Uterus (tissue), 4 donors: ENCODE measurements at places on chromosomes 12 and 14. TPM values are rescaled to one million over a fixed set of nuclear protein-coding genes. Genes with fewer than 3 reads are reported as not detected.

DNA sequence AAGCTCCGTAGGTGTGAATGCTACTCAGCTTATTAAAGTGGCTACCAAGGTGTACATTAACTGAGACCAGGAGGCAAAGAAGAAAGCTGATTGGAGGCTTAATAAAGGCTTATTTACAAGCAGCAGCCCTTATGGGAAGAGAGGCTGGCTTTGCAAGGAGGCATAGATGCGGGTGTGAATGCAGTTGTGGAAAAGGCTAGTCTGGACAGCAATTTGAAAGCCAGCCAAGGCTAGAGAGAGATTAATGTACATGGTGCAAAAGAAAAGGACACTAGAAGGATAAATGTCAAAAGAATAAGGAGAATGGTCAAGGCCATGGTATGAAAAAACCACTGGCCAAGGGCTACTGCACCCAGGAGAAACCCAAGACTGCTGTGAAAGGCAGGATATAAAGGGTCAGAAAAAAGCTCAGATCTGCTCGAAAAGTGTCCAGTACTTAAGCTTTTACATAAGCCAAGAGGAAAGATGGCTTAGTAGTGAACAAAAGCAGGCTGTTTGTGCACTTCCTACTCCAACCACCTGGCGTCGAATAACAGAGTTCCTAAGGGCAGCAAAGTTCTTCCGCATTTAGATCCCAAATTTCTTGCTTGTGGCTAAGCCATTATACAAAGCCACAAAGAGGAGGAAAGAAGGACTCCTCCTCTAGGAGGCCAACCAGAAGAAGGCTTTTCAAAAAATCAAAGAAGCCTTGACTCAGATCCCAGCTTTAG, 24.0 kb downstream of the KLRK1 start:
- H3K27ac ChIP-seq = peak overlapping the region; percentile 98
- H3K4me3 ChIP-seq = no peak overlapping the region
- DNase-seq = no peak
- H3K4me1 ChIP-seq = peaks cover 8% of the 10 kb centered on the region
- H3K27me3 ChIP-seq = no peaks in the 10 kb centered on the region

GRCh38 chr12:14591719-14592118, 24.0 kb upstream of the PLBD1 start:
- no peak overlapping the region for H3K27ac ChIP-seq
- H3K36me3 ChIP-seq = no peaks in the 10 kb centered on the region
- no peaks in the 10 kb centered on the region for H3K4me1 ChIP-seq
- H3K4me3 ChIP-seq = no peak overlapping the region

DNA sequence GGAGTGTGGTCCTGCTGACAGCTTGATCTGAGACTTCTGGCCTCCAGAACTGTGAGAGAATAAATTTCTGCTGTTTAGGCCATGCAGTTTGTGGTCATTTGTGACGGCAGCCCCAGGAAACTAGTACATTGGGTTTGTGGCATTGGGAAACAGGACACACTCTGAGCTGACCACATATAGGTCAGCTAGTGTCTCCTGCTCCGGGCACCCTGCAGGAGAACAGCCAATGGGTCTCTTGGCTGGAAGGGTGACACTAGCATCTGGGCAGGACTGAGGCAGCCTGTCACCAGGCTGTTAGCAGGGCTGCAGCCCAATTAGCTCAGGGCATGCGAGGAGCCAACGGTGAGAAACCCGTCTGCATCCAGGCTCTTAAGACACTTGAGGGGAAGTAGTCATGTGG, 83.2 kb downstream of the PITPNM2 start:
- H3K27ac ChIP-seq = no peak overlapping the region
- H3K4me3 ChIP-seq = no peak overlapping the region
- H3K4me1 ChIP-seq = peaks cover 16% of the 10 kb centered on the region
- H3K27me3 ChIP-seq = no peaks in the 10 kb centered on the region

DNA sequence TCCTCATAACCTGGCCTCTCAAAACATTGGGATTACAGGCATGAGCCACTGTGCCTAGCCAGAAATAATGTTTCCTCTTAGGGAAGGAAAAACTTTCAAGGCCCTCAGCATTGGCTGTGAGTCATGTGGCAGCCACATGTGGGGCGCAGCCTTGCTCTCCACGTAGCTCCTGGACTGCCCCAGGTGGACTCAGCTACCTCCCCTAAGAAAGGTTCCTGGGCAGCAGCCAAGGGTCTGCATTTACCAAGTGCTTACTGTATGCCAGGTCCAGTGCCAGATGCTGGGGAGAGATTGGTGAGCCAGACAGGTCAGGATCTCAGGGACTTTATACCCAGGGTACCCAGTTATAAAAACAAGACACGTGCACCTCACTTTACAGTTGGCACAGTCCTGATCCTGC, 3.7 kb upstream of the TRPV4 start:
- H3K4me3 ChIP-seq = no peak overlapping the region
- no peaks in the 10 kb centered on the region for H3K36me3 ChIP-seq
- no peak overlapping the region for H3K27ac ChIP-seq
- no peaks in the 10 kb centered on the region for H3K4me1 ChIP-seq

DNA sequence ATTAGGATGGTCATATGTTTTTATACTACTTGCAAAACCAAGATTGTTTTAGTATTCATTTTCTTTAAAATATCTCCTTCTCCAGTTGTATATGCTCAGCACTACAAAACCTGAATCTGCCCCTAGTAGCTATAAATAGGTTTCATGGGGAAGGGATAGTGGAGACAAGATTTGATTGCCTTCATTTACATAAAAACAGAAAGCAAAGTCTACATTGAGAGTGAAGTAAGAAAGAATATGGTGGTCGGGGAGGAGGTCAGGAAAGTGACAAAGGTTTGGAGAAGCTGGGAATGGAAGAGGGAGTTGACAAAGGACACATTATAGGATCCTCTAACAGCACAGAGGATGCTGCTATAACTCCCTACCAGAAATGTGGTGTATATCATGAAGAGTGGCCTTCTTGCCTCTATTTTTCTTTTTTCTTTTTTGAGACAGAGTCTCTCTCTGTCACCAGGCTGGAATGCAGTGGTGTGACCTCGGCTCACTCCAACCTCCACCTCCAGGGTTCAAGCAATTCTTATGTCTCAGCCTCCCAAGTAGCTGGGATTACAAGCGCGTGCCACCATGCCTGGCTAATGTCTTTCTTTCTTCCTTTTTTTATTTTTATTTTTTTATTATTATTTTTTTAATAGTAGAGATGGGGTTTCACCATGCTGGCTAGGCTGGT, 6.6 kb upstream of the LRP6 start:
- no peak for DNase-seq
- no peaks in the 10 kb centered on the region for H3K4me1 ChIP-seq

DNA sequence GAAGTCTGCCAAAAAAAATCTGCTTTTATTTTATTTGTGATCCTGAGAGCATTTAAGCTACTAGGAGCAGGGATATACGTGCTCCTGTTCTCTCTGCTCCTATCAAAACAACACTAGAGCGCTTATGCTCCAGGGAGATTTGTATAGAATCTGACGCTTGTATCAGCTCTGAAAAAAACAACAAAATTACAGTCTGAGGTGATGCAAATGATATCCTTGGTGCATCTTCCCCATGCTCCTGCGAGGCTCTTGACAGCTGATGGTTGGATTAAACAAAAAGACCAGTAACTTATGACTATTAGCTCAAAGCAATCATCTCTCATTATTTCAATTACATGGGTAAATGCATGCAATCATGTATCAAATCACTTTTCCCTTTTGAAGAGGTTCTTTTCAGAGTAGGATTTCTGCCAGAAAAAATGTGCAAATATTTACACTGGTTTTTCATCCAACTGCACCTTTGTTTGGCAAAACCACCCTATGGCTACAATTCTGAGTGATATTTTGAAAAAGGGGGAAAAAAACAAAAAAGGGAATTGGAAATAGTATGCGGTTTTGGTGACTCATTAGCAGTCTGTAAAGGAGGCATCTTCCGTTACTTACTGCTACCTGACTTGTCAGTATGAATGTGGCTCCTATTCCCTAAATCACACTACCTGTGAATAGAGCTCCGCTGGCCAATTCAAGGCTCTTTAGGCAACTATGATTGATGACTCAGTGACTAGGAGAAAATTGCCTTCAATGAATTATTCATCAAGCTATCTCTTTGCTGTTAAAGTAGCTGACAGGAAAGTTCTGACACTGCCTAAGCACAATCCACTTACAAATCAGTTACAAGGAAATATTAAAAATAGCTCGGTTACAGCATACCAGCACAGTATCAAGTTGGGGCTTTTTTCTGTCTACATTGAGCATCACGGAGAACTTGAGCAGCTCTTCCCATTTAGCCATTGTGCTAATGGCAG, 450.0 kb downstream of the FOXG1 start:
- no peaks in the 10 kb centered on the region for H3K4me1 ChIP-seq
- peaks cover 5% of the 10 kb centered on the region for H3K27me3 ChIP-seq
- no peak overlapping the region for H3K27ac ChIP-seq
- no peaks in the 10 kb centered on the region for H3K36me3 ChIP-seq
- DNase-seq = no peak

DNA sequence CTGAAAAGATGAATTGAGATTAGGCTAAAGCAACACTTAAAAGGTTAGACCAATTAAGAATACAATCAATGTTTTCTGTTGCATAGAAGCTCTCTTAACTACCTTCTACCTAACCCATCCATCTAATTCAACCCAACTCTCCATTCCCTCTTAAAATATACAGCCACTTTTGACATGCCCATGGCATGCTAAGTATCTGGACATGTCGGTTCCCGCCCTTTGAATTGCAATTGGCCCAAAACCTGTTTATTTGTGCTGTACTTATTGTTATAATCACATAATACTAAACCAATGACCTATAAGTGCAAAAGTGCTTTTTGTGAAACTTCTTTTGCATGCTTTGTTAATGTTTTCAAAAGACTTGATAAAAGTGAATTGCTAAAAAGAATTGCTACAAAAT, 37.6 kb upstream of the APPL2 start:
- no peaks in the 10 kb centered on the region for H3K27me3 ChIP-seq
- H3K4me1 ChIP-seq = no peaks in the 10 kb centered on the region
- no peak for DNase-seq
- no peak overlapping the region for H3K4me3 ChIP-seq
- H3K36me3 ChIP-seq = no peaks in the 10 kb centered on the region

DNA sequence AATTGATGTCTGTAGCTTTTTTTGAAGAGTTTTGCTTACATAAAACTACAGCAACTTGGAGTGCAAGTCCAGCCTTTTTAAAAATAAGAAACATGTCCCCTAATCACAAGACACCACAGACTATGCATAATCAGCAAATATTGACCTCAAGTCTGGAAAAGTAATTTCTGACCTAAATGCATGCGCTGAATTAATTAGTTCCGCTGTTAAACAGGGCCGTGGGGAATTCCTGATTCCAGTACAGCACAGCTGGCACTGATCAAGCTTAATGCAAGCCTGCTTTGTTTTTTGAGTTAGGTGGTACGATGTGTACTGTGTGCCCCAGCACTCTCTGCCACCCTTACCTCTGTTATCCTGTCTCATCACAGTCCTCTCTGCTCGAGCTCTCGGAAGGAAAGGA, 9.2 kb downstream of the MLH3 start:
- H3K4me3 ChIP-seq = no peak overlapping the region
- H3K27ac ChIP-seq = no peak overlapping the region
- no peaks in the 10 kb centered on the region for H3K36me3 ChIP-seq
- DNase-seq = no peak
- no peaks in the 10 kb centered on the region for H3K27me3 ChIP-seq

- H3K36me3 ChIP-seq = no peaks in the 10 kb centered on the region
- H3K4me1 ChIP-seq = no peaks in the 10 kb centered on the region
- DNase-seq = peak; percentile 76
- no peak overlapping the region for H3K4me3 ChIP-seq
- no peaks in the 10 kb centered on the region for H3K27me3 ChIP-seq
Measured at GRCh38 chr14:94342334-94342934, 19.3 kb upstream of the SERPINA6 start.

DNA sequence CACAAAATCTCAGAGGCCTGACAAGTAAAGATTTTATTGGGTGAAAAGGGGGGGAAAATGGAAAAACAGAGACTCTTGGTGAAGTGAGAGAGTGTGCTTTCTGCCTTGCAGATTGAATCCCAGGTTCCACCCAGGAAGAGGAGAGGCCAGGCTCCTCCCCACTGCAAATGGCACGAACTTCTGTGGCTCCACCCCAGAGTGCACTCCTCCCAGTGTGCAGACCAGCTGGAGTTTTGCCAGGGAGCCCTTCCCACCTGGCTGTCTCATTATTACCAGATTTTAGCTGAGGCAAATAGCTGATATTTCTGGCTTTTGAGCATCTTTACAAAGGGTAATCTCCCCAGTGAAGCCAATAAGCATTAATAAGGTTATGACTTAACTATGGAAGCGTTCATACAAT, 51.9 kb downstream of the TESPA1 start:
- no peak overlapping the region for H3K27ac ChIP-seq
- no peak for DNase-seq
- no peaks in the 10 kb centered on the region for H3K4me1 ChIP-seq
- H3K36me3 ChIP-seq = no peaks in the 10 kb centered on the region
- no peak overlapping the region for H3K4me3 ChIP-seq
- H3K27me3 ChIP-seq = no peaks in the 10 kb centered on the region

DNA sequence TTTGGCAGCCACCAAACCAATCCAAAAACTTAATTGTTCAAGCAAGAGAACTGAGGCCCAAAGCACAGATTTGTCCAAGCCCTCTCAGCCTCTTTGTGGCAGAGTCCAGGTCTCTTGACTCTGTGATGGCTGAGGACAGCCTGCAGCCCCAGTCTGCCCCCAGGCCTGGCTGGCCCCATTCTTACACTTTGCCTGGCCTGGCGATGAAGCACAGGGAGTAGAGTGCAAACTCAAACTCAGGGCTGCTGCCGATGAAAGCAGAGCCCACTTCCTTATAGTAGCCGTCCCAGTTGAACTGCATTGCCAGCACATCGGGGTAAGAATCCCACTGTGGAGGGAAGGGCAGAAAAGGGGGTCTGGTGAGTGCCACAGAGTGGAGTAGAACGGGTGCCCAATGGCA, 5.6 kb upstream of the RPAP3 start:
- no peak overlapping the region for H3K4me3 ChIP-seq
- no peaks in the 10 kb centered on the region for H3K36me3 ChIP-seq
- no peaks in the 10 kb centered on the region for H3K4me1 ChIP-seq
- no peak overlapping the region for H3K27ac ChIP-seq
- no peaks in the 10 kb centered on the region for H3K27me3 ChIP-seq

DNA sequence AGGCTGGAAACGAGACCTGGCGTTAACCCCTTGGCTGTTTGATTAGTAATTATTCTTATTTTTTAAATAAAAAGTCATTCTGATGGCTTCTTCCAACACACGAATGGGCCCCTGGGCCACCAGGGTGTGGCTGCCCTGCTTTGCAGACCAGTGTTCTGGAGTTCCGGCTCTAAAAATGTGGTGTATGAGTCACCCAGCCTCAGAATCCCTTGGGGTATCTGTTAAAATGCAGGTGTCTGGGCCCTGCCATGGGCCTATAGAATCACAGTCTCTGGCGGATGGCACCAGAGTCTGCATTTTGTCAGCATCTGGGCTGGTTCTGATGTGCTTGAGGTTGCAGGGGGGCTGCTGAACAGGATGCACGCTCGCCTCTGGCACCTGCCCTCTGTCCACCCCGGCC, 2.5 kb upstream of the PSMC1 start:
- H3K27me3 ChIP-seq = no peaks in the 10 kb centered on the region
- H3K36me3 ChIP-seq = no peaks in the 10 kb centered on the region
- no peak for DNase-seq
- no peaks in the 10 kb centered on the region for H3K4me1 ChIP-seq
- H3K4me3 ChIP-seq = no peak overlapping the region

The MANSC4 gene
- total RNA-seq = not detected

The SMIM41 gene
- total RNA-seq = not detected

The CCDC196 gene
- not detected for total RNA-seq

The CCDC177 gene
- total RNA-seq = not detected
